ENCODE measurements at places on chromosomes 12 and 14.

DNA sequence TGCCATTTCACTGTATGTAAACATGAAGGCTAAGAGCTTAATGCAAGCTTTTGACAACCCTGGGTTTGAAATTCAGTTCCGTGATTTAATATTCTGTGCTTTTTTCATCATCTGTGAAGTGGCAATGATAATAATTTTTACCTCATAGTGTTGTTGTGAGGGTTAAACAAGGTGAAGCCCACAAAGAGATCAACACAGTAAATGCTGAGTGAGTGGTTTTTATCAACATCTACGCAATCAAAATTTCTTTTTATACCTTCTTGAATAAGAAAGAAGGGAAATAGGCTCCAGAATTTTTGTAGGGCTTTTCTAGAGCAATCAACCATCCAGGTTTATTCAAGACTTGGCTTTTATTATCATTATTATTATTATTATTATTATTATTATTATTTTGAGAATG, 490.8 kb downstream of the SOX5 start:
- DNase-seq = no peak

DNA sequence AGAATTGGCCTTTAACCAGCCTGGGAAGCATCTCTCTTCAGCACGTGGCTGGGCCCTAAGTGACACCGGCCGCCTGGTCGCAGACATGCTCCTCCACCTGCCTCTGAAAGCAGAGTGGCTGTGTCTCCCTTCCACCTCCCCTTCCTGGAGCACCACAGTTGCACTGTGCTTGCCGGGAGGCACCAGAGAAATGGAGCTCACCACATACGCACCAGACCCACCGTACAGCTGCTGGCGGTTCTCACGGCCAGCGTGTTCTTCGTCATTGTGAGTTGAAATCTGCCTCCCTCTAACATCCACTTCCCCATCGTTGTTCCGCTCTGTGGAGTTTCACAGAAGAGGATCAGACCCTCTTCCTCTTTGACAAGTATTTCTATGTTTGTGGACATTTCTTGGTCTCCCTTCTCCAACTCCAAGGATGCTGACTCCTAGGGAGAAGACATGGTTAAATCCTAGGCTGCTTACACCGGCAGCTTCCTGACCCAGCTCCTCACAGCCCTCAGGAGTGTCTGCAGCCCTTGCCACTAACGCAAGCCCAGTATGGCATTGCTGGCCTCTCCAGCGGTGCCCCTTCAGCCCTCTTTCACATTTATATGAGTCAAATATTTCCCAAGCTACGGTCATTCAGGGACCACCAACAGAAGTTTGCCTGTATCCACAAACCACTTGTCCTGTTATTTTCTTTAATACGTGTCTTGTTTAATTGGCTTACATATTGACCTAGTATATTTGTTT, 11.5 kb upstream of the KRT5 start:
- DNase-seq = no peak

DNA sequence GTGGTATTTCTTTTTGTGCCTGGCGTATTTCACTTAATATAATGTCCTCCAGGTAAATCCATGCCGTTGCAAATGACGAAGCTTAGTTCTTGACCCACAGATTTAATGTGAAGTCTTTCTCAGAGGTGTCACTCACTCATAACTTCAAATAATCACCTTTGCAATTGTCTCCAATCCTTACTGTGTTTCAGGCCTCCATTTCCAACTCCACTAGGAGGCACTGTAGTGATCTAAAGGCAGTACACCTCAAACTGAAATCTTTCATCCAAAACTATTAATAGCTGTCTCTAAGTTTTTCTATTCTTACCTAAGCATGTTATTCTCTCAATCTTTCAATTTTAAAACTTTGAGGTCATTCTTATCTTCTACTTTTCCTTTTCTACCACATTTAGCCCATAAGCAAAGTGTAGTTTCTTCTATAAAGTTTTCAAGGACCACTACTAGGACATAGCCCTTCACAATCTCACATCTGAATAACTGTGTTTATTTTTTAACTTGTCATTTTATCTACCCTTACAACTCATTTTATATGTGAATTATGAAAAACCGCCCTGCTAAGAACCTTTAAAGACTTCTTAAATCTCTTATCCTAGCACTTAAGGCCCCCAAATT, 25.5 kb upstream of the FBXO34 start:
- no peak for DNase-seq

DNA sequence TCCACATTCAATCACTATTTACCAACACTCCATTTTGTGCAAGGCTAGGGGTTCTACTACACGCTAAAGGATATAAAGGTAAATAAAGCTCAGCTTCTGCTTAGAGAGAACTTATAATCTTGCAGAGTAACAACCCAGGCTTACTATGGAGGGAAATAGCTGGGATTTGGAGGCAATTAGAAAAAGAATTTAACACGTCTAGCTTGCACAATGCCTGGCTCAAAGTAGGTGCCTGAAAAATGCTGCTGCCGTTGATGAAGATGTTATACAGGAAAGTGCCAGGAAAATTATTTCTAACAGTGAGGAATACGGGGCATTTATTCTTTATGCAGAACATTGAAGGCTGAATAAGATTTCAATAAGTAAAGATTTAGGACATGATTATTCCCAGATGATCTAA, 214.2 kb downstream of the KITLG start:
- no peak for DNase-seq

DNA sequence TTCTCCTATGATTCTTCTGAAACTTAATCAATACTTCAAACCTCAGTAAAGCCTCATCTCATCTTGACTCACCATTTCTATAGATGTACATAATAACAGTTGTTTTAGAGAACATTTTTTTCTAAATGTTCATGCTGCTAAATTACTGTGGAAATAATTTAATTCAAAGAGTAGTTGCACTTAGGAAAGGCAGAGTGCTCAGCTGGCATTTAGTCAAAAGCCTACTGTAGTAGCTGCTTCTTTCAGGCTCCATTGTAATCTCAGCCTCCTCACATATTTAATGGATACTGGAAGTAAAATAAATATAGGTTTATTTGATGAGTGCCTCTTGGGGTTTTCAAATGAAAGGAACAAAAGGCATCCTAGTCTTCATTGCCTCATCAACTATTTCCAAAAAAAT, 325.0 kb downstream of the CCER1 start:
- no peak for DNase-seq

DNA sequence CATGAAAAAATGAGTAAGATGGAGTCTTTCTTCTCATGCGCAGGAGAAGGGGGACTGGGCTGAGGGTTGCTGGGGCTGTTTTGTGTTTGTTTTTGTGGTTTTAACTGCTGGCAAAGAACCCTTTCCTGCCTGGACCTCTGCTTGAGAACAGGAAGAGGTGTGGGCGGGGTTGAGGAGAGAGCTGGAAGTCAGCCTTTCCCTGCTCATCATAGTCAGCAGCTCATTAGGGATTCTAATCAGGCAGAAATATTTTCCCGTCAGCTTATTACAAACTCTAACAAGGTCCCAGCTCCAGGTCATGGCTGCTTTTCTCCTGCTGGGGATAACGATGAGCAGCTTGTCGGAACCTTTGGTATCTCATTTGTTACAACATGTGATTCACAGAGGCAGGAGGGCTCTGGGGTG, 185.0 kb upstream of the NRXN3 start:
- peak; percentile 83 for DNase-seq

DNA sequence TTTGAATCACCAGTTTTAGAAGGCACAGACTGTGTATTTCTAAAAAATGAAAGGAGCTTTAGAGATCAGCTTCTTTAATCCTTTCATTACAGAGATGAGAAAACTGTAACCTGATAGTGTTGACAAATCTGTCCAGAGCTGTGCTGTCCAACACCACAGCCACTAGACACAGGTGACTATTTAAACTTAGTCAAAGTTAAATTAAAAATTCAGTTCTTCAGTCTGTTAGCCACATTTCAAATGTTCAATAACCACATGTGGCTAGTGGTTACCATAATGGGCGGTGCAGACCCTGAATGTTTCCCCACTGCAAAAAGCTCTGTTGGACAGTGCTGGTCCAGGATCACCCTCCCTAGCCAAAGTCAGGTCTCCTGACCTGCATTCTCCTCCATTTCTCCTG, 21.6 kb downstream of the DAD1 start:
- DNase-seq = no peak

DNA sequence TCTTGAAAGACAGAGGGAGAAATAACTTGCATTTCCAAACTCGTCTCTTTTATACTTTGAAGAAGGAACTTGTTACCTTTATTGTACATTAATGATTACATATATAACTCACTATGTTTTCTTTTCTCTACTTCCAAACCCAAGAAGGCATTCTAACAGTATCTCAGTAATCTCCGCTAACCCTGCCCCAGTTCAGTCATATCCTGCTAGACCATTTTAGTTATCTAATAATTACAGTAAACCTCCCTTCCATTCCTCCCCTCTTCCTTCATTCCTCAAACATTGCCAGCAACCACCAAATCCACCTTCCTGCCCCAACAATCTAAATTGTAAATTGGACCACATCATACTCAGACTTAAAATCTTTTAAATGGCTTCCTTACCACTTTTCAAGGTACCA, 30.6 kb downstream of the STK38L start:
- no peak for DNase-seq

- peak; percentile 56 for DNase-seq
These were observed 4.8 kb upstream of the LMNTD1 start for GRCh38 chr12:25557830-25558436.

- DNase-seq = no peak
These were observed 20.7 kb downstream of the ATXN2 start for GRCh38 chr12:111578276-111578970.

GRCh38 chr12:98896938-98897337, 251.8 kb downstream of the APAF1 start:
- DNase-seq = peak; percentile 65
